Stimulated activated CD8-positive, alpha-beta memory T cell treated with anti-CD3 and anti-CD28 coated beads, Interleukin-15, amount 100 ng/mL, for 4 hours (primary cell): ENCODE measurements at places on chromosomes 7 and 10.

GRCh38 chr7:98091061-98091460 is 15.6 kb upstream of the LMTK2 start:
- DNase-seq, result no peak

DNA sequence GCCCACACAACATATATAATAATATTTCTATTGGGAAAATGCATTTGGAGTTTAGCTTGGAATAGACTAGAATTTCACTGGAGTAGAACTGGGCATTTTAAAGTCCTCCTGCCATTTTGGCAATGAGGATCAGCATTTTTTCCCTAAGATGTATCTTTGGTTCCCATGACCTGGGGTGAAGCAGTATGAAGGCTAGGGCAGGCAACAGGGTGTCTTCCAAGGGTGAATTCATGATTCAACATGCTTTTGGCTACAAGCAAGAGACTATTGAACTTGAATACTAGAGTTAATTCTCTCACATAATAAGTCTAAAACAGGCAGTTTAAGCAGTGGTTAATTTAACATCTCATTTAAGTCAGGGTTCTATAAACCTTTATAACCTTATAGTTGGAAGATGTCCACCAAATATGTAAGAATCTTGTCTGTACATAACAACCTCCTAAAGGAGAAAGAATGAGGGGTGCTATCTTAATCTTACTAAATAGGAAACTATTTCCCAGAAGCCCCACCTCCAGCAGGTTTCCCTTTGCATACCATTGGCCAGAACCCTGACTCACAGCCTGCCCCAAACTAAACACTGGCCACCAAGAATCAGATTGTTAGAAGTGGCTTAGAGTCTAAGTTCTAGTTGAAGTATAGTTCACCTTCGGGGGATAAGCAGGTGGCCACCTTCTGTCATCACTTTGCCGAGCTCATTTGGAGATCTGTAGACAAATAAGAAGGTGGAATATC is 96.0 kb upstream of the PRPS1L1 start:
- no peak for DNase-seq

DNA sequence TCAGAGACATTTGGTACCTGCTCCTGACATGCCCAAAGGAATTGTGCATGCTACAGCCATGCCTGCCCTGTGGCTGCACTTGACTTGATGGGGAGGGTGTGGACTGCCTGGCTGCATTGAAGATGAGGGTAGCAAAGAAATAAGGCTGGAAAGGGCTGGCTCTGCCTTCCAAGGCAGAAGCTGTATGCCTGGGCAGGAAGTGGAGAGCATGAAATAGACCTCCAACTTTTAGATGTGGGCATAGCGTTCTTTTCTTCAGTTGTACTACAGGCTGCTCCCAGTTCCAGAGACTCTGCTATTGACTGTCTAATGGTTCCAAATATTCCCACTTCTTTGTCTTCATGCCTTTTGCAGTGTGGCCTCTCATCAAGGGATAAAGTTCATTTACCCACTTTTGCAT is 3.0 kb downstream of the C10orf120 start:
- DNase-seq, result no peak

DNA sequence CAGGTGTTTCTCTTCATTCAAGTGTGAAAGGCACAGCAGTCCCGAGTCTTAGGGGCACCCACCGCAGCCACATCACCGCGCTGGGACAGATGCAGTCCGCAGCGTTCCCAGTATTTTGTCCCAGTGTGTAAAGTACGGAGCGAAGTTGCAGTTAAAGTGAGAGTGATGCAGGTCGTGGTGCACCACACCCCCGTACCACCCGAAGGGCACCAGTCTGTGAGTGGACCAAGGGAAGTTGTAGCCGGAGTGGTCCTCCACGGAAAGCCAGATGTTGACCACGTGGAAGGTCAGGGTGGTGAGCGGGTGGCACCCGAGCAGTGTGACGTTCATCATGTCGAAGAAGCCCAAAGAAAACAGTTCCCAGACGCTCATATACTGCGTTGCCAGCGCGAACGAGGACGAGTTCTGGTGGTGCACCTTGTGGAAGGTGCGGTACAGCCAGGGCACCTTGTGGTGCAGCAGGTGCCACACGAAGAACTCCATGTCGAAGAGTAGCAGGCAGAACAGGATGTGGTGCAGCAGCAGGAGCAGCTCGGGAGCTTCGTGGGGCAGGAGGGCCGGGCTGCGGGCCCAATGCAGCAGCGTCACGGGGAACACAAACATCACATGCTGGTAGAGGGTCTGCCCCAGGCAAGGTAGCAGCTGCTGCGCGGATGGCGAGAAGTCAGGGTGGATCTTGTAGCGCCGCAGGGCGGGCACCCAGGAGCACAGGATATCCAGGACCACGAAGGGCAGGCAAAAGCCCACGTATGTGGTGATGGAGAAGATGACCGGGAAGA is 526 bp downstream of the CH25H start:
- DNase-seq, result no peak

DNA sequence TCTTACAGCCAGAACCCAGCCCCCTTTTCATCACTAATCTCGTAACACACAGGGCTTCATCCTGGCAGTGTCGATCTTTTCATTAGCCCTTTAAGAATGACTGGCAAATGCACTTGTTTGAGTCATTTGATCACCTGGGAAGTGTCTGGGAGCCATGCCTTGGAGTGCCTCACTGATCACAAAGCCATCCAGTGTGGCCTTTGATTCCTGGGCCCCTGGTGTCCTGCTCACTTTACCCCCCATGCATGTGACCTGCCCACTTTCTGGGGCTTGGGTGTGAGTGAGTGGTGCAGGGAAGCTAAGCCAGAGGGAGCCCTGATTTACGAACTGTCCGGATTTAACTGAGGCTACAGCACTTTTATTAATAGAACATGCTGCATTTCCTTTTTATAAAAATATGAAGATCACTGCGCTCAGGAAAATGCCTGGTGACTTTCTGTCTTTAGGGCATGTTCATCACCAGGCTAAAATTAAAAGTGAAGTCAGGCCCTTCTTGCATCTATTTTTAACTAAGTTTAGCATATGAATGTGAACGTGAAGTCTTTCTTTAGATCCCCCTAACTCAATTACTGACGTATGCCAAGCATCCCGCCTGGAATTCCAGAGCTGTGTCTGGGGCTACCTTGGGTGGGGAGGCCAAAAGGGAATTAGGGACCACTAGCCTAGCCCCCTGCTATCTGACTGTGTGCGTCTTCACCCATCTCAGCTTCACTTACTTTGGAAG is 23.6 kb downstream of the RBM20 start:
- DNase-seq, result no peak

DNA sequence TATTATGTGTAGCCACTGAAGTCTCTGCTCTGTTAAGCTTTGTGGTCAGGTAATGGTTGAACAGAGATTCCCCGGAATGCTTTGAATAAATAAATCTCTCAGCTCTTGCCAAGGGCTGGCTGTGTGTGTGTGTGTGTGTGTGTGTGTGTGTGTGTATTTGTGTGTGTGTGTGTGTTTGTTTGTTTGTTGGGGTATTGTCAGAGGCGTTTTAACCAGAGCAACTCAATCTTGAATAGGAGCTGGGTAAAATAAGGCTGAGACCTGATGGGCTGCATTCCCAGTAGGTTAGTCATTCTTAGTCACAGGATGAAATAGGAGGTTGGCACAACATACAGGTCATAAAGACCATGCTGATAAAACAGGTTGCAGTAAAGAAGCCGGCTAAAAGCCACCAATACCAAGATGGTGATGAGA is 256.2 kb upstream of the CACNA2D1 start:
- DNase-seq, result no peak

GRCh38 chr7:31642681-31643115 is 44.3 kb upstream of the PPP1R17 start:
- DNase-seq, result no peak

DNA sequence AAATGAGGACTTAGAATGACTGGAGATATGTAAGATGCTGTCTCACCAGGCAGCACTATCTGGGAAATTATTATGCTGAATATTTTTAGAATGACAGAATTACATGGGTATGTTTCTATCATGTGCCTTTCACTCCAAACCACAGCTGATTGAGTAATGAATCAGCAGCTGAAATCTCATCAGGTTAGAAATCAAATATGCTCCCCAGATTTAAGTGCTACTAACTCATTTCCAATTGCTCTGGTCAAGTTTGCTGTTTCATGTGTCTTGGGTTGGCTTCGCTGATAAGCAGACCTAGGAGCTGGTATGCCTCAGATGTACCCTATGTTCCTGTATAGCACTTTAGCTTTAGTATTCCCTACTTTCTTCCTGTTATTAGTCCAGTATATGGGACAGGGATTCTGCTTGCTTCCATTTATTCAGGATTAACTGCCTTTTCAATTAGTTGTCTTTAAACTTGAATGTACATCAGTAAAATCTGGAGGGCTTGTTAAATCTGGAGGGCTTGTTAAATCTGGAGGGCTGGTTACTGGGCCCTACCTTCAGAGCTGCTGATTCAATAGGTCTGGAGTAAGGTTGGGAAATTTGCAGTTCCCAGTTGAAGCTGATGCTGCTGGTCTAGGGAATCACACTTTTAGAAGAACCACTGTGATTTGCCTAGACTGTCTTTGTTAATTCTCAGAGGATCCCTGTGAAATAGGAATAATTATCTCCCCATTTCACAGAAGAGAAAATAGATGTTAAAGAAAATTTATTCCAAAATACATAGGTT is 172.9 kb downstream of the DKK1 start:
- DNase-seq, result no peak

GRCh38 chr10:128708182-128708581 is 582.0 kb upstream of the MKI67 start:
- DNase-seq, result no peak

- no peak for DNase-seq
These were observed 603.7 kb downstream of the DNAJB6 start for GRCh38 chr7:157940497-157940896.

GRCh38 chr10:47457826-47458225 is 26.1 kb downstream of the ANXA8 start:
- no peak for DNase-seq

GRCh38 chr10:34650156-34650555 is 164.9 kb downstream of the PARD3 start:
- no peak for DNase-seq

DNA sequence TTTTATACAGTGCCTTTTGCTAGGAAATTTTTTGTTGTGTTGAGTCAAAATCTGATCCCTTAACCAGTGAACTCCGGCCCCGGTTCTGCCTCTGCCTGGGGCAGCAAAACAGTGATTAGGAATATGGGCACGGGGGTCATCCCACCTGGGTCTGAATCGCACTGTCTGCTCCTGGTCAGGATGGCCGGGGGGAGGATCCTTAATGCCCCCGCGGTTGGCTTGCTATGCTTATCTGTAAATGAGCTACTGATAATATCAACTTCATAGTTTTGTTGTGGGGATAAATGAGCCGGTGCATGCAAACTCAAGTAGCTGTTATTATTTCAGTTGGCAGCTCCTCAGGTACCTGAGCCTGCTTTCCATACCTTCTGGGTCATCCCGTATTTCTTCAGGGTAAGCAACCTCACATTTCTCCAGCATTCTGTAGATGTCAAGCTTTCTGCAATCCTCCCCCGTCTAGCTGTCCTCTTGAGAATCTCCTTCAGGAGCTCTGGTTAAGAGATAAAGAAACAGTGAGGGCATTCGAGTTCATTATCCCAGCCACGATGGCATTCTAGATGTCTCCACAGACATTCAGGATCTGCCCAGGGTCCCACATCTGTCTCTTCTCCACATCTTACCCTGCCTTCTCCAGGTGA is 592.2 kb downstream of the SDK1 start:
- no peak for DNase-seq

DNA sequence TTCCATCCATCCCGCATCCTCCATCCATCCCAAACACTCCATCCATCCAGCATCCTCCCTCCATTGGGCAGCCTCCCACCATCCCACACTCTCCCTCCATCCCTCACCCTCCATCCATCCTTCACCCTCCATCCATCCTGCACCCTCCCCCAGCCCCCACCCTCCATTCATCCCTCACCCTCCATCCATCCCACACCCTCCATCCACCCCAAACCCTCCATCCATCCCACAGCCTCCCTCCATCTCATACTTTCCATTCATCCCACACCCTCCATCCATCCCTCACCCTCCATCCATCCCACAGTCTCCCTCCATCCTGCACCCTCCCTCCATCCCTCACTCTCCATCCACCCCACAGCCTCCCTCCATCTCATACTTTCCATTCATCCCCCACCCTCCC is 60.4 kb downstream of the FOXI2 start:
- no peak for DNase-seq

DNA sequence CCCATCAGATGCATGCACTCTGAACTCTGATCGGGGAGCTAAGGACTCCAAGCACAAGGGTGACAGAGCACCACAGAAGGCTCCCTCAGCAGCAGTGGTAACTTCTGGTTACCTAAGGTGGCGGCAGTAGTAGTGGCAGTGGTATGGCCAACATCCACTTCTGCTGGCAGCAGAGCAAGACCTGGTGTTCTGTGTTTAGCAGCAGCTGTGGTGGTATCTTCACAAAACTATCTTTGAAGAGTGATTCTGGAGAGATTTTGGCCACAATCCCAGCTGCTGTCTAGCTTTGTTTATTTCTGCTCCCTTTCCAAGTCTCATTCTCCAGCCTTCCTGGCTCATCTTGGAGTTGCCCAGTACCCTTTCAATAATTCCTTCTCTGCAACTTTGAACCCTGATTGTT is 102.4 kb upstream of the LRGUK start:
- no peak for DNase-seq

GRCh38 chr7:129438839-129439651 is 4.8 kb downstream of the STRIP2 start:
- DNase-seq, result no peak

- no peak for DNase-seq
These were observed 26.1 kb downstream of the IL2RA start for GRCh38 chr10:6035931-6036575.

DNA sequence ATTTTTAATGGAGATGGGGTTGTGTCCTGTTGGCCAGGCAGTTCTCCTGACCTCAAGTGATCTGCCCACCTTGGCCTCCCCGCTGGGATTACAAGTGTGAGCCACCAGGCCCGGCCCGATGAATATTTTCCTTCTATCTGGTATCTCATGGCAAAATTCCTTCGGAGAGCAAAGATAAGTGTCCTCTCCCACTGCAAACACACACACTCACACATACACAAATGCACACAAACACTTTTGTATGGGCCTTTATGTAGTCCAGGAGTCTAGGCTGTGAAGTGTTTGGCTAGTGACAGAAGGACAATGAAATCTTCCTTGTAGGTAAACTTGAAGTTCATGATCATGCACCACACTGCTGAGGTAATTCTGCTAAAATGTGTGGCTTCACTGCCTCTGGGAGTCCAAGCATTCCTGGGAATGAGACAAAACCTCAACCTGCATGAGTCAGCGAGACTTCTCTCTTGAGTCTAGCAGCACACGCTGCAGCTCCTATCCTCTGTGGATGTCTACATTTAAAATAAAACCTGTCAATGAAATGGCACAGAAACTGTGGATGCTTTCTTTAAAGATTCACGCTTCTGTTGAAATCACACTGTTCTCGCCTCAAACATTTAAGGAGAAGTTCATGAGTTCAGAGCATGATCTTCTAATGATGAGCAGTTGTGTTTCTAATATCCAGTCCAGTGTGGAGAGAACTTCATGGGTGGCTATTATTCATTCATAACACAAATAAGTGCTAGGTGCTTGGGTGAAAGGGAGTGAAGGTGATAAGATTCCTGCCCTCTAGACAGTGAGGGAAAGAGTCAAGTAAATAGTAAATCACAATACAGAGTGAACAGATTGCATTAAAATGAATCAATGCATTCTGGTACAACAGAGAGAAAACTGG is 96.5 kb downstream of the NRP1 start:
- DNase-seq, result no peak
